ENCODE measurements at places on chromosomes 1 and 21.

- no peak for DNase-seq
Measured at GRCh38 chr21:34199121-34199910, 125.9 kb downstream of the MRPS6 start.

- no peak for DNase-seq
Measured at GRCh38 chr1:23718482-23718881, 24.8 kb upstream of the ELOA start.

GRCh38 chr1:100921110-100921706, 25.3 kb downstream of the SLC30A7 start:
- no peak for DNase-seq

DNA sequence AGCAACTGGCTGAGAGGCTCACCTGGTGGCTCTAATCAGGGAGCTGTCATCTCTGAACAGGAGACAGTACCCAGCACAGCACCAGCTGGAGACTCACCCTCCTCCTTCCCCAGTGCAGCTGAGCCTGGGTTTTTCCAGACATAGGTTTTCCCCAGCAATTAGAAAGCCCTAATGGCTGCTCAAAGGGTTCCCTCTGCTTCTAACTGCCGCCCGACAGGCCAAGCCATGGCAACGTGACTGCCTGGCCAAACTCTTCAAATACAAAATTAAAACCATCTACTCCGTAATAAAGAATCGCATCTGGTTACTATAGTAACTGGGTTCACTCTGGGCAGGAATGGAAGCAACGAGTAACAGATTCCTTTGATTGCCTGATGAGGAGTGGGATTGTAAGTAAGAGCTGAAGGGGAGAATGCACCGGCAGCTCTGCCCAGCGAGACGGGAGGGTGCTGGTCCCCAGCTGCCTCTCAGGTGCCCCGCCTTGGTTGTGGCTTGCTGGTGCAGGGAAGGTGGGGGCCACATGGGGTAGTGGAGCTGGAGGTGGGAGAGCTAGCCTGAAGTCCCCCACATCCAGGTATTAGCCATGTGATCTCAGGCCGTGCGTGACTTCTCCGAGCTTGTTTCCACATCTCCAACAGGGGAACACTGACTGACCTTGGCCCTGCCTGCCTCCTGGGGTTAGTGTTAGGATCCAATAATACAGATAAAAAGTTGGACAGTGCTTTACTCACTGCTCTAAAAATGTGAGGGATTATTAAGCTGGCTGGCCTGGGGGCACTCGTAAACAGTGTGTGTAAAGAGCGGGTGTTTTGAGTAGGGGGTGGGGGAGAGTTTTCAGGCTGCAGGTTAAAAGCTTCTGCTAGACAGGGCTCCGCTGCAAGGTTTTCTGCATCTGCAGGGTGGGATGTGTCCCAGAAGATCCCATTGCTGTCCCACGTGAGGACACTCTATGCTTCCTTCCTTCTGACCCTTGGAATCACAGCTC, 94.2 kb downstream of the KCNN3 start:
- DNase-seq, result no peak

DNA sequence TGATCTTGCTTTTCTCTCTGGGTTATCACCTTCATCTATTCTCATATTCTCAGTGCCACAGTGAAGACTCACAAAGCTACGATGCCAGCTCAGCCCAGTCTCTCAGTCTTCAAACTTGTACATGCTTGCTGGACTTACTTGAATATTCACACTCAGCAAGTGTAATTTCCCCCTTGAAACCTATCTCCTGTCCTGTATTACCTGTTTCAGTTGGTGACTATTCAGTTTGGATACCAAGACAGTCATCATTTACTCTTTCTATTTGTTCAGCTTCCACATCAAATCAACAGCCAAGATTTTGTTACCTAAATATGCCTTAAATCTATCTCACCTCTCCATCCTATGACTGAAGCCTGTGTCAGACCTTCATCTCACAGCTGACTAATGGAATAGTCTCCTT, 209.7 kb downstream of the LRRC7 start:
- DNase-seq, result no peak

GRCh38 chr1:75471252-75471651, 139.7 kb downstream of the SLC44A5 start:
- no peak for DNase-seq

- DNase-seq, result no peak
Measured at GRCh38 chr1:167333124-167333523, 112.4 kb downstream of the POU2F1 start.

Data from activated gamma-delta T cell treated with anti-CD3 and anti-CD28 coated beads, Interleukin-2, amount 50 U/mL, for 16 hours (primary cell).